NCI-H524 treated with DMSO at 0.1 percent for 48 hours (cell line): ENCODE measurements at places on chromosomes 1 and 21.

DNA sequence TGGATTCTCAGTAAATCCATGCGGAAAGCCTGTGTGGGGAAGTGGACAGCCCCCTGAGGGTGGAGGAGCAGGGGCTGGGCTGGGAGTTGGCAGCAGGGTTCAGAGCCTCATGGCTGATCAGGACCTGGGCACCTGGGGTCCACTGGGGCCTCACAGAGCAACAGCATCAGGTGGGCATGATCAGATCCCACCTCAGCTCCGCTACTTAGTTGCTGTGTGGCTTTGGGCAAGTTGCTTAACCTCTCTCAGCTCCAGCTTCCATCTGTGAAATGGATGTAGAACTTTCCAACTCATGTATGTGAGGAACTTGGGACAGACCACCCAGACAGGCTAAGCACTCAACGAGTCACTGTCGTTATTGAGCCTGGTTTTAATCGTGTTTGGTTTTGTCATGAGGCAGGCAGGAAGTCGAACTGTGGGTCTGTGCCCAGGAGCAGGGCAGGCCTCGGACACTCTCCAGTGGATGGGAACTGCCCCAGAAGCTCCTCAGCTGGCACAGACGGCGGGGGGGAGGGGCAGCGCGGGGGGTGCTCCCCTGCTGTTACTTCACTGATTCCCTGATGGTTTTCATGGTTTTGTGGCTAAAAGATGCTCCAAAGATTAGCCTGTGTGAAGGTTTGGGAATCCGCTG lies 155.8 kb upstream of the TMEM51 start:
- no peak for DNase-seq

- DNase-seq = no peak
These were observed 5.9 kb downstream of the GNAT2 start for GRCh38 chr1:109613361-109614147.

DNA sequence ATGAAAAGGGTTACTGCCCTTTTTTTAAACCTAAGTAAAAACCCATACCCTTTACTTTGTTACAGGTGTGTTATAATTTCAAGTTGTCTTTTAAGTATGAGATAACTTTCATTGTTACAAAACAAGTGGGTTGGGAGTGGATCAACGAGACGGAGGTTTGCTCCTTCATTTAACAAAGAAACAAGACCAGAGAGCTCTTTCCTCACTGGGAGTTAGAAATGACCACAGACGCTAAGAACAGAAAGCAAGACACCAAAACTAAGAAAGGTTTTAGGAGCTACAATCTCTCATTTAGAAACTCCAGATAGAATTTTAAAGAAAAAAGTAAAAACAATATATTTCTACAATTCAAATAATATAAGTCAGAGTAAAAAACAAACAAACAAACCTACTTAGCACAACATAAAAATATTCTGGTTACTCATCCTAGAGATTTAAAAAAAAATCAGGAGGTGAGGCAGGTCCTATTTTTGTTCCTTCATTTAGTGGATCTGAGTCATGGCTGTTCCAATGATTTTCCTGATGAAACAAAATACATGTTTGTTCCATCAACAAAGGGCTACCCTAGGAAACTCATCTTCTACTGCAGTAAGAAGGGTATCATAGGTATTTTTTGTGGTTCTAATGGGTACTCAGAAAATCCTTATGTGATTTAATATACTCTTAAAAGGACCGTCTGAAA lies 33.0 kb downstream of the APP start:
- no peak for DNase-seq

GRCh38 chr21:35616090-35616489 lies 444.2 kb downstream of the SETD4 start:
- no peak for DNase-seq

GRCh38 chr1:72050551-72050950 lies 231.8 kb downstream of the NEGR1 start:
- DNase-seq = no peak

GRCh38 chr21:41683815-41684214 lies 83.0 kb downstream of the RIPK4 start:
- no peak for DNase-seq

DNA sequence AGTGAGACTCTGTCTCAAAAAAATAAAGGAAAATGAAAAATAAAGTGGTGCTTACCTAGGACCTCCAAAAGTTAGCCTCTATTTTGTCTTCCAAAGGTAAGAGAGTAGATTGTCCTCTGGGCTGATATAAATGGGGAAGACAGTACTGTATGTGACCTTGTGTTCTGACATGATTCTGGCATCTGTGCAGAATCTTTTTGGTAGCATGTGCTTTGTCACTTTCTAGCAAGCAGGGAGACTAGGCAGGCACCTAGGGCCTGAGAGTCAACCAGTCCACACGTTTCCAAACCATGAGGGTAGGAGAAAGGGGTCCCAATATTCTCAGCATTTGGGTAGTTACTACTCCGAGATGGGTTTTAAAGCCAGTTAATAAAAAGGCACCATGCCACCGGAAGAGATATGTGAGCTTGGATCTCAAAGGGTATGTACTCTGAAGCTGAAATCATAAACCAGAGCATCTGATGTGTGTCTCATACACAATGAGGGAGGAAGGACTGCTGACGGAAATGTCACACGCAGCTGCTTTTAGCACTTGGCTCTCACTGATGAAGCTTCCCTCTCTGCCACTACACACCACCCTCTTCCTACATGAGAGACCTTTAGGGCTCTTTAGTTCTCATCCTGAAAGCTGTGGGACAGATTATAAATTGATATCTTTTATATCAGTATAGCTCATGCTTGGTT lies 27.0 kb upstream of the SLC16A1 start:
- no peak for DNase-seq

GRCh38 chr1:111989531-111990025 lies at the start of gene KCND3:
Gene KCND3 (minus strand): TSS chr1:111989668.
- DNase-seq = no peak

DNA sequence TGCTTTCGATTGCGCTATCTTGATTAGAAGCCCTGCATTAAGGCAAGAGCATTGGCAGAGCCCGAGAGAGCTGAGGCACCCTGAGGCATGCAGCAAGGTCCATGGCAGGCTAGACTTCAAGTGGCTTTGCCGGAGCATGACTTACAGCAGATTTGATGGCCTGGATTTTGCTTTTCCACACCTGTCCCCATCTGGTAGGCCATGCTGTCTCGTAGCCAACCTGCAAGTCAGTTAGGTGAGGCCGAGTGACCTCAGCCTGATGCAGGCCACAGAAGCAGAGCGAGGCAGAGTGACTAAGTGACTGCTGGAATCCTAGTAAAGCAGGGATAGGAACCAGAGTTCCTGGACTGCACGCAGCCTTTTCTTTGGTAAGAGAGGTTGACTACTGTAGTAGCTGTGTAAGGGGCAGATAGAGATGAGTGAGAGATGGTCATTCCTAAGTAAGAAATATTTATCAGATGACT lies 148.9 kb downstream of the PBX1 start:
- DNase-seq = no peak

DNA sequence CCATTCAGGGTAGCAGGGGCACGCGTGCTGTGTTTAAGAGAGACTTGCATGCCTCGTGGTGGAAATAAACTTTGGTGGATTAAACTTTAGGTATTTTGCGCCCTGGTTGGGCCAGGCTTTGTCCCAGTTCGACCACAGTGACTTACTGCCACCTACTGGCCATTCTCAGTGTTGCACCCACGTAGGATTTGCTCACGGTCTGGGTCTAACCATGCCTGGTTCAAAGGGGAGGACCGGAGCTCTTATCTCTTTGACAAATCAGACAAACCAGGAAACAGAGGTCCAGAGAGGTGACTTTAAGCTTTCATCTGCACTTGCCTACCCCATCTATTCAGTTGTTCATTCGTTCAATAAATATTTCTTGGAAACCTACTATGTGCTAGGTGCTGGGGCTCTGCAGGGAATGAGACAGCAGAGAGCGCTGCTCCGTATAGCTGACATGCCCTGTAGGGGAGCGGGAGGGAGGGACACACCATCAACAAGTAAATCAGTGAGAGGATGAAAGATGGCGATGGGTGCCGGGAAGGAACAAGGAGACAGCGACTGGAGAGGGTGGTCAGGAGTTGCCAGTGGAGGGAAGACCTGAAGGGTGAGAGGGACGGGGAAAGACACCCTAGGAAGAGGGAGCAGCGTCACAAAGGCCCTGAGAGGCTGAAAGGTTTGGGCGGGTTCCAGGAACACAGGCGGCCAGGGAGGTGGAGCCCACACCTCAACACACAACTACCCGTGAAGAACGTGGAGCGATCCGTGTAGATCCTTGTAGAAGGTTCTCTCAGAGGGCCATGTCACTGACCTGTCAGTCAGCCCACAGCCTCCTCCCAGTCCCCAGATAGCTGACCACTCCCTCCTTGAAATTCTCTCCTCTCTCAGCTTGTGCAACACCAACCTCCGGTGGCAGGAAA lies 27.2 kb upstream of the TINAGL1 start:
- peak; percentile 20 for DNase-seq

GRCh38 chr1:9846611-9847171 lies 22.9 kb upstream of the CLSTN1 start:
- DNase-seq = no peak

DNA sequence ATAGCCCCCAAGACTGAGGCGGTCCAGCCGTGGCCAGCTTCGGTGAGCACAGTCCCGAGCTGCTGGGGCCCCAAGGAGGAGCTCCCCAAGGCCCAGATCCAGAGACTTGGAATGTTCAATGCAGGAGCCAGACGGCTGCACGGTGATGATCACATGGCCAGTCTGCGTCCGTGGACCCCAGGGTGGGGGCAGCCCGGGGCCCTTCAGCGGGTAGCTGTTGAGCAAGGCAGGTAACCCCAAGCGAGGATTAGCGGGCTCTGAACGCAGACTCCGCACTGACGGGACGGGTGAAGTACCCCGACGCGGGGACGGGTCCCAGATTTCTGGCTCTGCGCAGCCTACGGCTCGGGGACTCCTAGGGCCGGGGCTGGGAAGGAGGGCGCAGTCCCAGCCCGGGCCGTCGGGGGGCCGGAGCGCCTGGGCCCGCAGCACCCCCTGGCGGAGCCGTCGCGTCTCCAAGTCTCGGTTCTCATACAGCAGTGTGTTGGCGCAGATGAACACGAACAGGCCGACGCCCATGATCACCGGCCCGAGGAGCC lies 2.7 kb downstream of the TMEM200B start:
- no peak for DNase-seq

DNA sequence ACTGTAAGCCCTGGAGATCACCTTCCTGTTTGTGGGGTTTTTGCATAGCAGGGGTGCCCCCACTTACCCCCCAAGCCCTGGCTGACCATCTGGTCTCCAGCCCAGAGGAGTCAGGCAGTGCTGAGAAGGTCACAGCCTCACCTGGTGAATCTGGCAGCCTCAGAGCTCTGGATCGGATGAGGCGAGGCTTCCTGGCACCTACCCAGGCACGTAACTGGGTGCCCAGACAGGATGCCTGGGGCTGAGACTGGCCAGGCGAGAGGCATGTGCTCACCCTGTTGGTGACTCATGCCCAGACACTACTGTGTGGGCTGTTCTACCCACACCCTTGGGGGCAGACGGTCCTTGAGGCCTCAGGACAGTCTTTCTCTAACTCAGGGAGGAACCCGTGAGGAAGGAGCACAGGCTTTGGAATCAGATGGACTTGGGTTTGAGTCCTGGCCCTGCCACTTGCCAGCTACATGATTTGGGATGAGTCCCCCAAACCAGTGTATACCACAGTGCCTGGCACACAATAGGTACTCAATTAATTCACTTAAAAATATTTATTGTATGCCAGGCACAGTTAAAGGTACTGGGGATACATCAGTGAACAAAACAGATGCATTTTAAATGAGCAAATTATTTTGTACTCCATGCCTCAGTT lies 15.1 kb upstream of the PADI3 start:
- no peak for DNase-seq

DNA sequence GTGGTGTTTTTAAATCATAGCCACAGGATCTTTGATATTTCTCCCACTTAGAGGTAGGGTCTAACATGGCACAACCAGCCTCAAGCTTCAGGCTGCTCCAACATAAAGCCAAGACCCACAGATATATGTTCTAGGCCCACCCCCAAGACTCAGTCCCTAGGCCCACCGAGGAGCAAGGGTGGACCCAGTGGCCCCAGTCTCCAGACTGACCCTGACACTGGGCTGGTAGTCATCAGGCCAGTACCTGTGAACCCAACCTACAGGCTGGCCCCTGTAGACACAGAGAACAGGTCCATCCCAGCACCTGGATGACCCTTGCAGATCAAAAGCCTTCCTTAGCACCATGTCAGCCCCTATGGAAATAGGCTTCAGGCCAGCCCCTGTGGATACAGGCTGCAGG lies 60.5 kb downstream of the NEGR1 start:
- DNase-seq = no peak

- no peak for DNase-seq
These were observed 90.8 kb downstream of the DDAH1 start for GRCh38 chr1:85374160-85374559.
